Heart left ventricle (tissue), 16 donors: ENCODE measurements at places on chromosomes 7 and 10. TPM values are rescaled to one million over a fixed set of nuclear protein-coding genes. Genes with fewer than 3 reads are reported as not detected.

DNA sequence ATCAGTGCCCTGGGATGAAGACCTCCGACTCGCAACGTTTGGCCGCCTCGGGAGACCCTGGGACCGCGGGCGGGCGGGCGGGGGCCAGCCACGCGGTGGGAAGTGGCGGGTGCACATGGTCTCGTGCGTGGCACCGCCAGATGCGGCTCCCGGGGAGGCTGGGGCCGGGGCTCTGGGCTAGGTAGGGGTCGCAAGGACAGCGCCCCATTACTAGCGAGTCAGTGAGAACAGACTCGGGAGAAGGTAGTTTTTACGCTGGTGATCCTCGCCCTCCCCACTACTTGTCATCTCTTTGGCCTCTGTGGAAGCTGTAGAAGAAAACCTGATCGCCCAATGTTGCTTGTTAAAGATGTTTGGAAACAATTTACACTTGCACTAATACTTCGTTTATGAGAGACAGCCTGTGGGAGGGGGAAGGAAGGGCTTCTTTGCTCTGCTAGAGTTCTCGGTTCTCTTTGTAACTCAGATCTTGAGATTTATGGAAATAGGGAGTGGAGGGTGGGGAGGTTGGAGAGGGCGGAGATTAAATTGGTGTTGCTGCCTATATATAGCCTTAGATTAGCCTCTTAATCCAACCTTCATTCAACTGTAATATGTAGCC is 591 bp downstream of the BZW2 start:
- H3K36me3 ChIP-seq, result no peaks in the 10 kb centered on the region
- H3K4me3 ChIP-seq, result peak overlapping the region; percentile 71
- H3K27me3 ChIP-seq, result no peaks in the 10 kb centered on the region
- H3K4me1 ChIP-seq, result peaks cover 72% of the 10 kb centered on the region

GRCh38 chr10:50394832-50395231 is 143.5 kb upstream of the ASAH2 start:
- H3K4me1 ChIP-seq, result peaks cover 13% of the 10 kb centered on the region
- no peaks in the 10 kb centered on the region for H3K36me3 ChIP-seq
- no peak overlapping the region for H3K4me3 ChIP-seq
- H3K27ac ChIP-seq, result no peak overlapping the region
- DNase-seq, result no peak
- no peaks in the 10 kb centered on the region for H3K27me3 ChIP-seq

CALML5 gene
- total RNA-seq, result not detected

FGF8 gene
- total RNA-seq, result not detected

FZD1 gene
- total RNA-seq, result 12.2 TPM

DNA sequence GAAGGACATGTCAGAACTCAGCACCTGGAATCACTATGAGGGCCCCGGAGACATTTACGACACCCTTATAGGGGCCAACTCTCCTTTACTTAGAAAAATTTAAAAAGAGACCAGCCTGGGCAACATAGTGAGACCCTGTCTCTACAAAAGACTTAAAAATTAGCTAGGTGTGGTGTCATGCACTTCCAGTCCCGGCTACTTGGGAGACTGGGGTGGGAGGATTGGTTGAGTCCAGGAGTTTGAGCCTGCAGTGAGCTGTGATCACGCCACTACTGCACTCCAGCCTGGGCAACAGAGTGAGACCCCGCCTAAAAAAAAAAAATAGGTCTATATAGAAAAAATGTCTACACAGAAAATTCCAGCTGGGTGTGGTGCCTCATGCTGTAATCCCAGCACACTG is 7.5 kb upstream of the CYTH3 start:
- no peak overlapping the region for H3K27ac ChIP-seq
- H3K4me3 ChIP-seq, result no peak overlapping the region
- no peaks in the 10 kb centered on the region for H3K27me3 ChIP-seq
- no peaks in the 10 kb centered on the region for H3K4me1 ChIP-seq
- no peak for DNase-seq

CNPY4 gene
- total RNA-seq, result 7.1 TPM

DNA sequence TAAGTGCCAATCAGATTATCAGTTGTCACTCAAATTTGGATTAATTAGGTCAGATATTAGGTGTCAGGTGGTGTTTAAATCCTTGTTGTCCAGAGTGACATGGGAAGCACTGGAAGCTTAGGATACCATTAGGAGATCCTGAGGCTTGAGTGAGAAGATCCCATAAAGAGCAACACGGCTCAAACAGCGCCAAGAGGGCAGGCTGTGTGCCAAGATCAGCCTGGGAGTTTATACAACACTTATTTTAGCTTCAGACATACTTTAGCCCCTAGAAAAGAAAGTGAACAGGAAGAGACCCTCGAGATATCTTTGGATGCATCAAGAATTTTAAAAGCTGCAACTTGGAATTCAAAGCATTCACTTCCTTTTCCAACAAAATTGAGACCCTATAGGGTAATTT is 14.2 kb upstream of the ACTA2 start:
- H3K36me3 ChIP-seq, result no peaks in the 10 kb centered on the region
- DNase-seq, result peak; percentile 26
- H3K4me1 ChIP-seq, result peaks cover 22% of the 10 kb centered on the region
- no peaks in the 10 kb centered on the region for H3K27me3 ChIP-seq

DNA sequence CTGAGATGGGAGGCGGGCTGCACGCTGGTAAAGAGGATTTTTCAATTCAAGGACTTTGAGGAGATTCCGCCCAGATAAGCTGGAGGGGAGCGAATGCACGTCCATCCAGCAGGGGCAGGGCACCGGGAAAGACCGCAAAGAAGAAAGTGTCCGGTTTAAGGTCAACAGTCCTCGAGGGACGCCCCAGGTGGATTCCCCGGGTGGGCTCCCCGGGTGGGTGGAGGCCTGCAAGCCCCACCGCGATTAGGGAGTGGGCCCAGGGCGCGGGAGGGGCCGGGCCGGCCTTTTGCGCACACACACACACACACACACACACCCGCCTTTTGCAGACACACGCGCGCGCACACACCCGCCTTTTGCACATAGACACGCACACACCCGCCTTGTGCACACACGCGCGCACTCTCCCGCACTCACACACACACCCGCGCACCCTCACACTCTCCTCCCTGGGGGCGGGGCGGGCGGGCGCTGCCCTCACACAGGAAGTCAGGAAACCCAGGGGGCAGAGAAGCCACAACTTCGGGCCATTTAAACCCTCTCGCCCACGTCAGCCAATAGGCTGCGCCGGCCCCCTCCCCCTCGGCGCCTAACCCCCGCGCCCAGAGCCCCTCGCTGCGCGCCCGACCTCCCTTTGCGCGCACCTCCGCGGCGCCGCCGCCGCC is 615 bp downstream of the ARHGAP12 start:
- peak overlapping the region; percentile 66 for H3K4me3 ChIP-seq
- peak overlapping the region; percentile 96 for H3K27ac ChIP-seq

TRIP6 gene
- total RNA-seq, result 15.7 TPM

PILRA gene
- 3.4 TPM for total RNA-seq
